Activated CD4-positive, alpha-beta memory T cell treated with anti-CD3 and anti-CD28 coated beads, Interleukin-2, amount 10 ng/mL, durations not matched to agents 7 days and 5 days (primary cell): ENCODE measurements at places on chromosomes 4 and X.

- no peak for DNase-seq
These were observed 61.2 kb downstream of the GAB1 start for GRCh38 chr4:143397887-143398286.

DNA sequence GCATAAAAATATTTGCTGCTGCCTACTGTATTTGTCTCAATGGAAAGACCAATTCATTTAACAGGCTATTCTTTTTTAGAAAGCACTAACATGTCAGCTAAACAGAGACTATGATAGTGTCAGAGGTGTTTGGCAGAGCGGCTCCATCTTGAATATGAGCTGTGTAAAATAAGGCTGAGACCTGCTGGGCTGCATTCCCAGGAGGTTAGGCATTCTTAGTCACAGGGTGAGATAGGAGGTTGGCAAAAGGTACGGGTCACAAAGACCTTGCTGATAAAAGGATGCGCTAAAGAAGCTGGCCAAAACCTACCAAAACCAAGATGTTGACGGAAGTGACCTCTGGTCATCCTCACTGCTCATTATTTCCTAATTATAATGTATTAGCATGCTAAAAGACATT is 41.8 kb downstream of the NPY5R start:
- no peak for DNase-seq

- DNase-seq = no peak
These were observed 121.9 kb upstream of the PDLIM3 start for GRCh38 chr4:185657183-185657582.

DNA sequence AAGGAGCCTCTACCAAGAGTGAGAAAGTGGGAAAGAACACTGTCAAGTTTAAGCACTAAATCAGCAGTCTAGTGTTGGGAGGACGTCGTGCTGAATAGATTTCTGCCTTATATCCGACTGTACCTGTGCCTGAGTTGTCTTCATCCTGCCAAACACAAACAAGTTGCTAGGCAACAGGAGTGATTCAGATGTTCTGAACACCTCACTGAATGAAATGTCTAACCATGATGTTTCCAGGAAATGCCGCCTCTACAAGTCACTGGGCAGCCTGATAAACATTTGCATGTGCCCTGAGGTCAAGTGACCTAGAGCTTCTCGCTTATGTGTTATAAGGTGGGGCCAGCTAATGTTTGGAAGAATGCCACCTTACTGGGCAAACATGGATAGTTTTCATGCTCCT is 37.9 kb downstream of the SGMS2 start:
- DNase-seq = peak; percentile 23

- no peak for DNase-seq
These were observed 13.5 kb downstream of the RXFP1 start for GRCh38 chr4:158535130-158535614.
